ENCODE measurements at places on chromosomes 2 and 18.

DNA sequence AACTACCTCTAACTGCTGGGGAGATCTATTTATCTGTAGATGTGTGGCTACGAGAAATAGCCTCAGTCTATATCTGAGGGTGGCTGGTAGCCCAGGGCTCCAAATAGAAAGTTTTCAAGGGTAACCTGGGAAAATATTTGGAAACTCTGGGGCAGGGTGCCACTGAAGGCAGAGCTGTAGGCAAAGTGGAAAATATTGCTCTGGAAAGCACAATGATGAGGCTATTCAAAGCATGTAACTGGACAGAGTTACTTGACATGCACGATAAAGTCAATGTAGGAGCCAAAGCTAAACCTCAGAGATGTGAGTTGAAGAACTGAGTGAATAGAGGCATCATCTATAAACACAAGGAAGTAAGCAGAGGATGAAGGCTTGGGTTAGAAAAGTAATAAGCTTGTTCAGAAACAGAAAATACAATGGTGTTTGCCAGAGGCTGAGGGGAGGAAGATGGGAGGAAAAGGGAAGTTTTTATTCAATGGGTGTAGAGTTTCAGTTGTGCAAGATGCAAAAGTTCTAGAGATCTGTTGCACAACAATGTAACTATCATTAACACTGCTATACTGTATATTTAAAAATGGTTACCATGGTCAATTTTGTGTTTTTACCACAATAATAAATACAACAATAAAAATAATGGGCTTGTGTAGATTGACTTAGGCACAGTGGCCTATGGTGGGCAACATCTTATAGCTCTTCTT, 171.6 kb downstream of the MBD2 start:
- DNase-seq: no peak

DNA sequence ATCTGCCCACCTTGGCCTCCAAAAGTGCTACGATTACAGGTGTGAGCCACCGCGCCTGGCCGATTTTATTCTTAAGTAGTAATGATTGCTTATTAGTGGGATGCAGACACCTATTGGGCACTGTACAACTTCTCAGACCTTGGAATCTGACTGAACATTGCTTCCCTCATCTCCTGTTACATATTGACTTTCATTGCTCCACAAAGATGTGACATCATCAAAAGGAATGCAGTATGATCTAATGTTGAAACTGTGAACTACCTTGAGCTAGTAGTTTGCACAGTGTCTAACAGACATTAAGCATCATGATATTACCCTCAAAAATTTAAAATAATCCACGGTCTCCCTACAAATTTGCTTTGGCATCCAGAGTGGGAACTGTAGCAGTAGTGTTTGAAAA, 109.8 kb upstream of the SIX2 start:
- DNase-seq: no peak

GRCh38 chr2:221896505-221897151, 324.5 kb upstream of the EPHA4 start:
- DNase-seq: no peak

GRCh38 chr18:55296778-55297177, 291.2 kb downstream of the TCF4 start:
- DNase-seq: no peak

DNA sequence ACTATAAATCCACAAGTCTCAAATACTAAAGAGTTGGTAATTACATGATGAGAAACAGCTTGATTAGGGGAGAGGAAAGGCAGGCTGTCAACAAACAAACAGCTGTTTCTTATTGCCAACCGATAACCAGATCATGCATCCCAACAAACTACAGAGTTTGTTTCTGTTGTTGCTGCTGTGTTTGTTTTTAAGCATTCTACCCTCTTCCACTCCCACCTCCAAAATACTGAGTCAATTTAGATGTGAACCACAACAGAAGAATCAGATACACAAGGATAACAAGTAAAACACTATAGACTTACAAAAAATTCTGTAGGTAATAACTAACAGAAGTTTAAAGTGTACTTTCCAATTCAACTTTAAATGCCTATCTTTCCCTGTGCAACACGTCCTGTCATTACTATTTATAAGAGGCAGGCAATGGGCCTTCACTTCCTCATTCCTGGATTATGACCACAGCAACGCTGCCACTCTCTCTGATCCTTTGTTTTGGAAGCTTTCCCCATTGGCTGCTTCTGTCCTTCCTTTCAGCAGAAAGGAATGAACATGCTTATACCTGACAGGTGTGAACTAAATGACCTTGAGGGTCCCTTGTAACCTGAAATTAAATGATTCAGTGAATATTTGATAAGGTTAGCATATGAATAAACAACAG, 152.0 kb downstream of the SRBD1 start:
- DNase-seq: no peak
